ENCODE measurements at places on chromosomes 12 and 14.

- no peak for DNase-seq
Measured at GRCh38 chr14:62988967-62989366, 56.3 kb downstream of the KCNH5 start.

GRCh38 chr14:92412912-92413311 lies 89.9 kb downstream of the SLC24A4 start:
- DNase-seq: no peak

DNA sequence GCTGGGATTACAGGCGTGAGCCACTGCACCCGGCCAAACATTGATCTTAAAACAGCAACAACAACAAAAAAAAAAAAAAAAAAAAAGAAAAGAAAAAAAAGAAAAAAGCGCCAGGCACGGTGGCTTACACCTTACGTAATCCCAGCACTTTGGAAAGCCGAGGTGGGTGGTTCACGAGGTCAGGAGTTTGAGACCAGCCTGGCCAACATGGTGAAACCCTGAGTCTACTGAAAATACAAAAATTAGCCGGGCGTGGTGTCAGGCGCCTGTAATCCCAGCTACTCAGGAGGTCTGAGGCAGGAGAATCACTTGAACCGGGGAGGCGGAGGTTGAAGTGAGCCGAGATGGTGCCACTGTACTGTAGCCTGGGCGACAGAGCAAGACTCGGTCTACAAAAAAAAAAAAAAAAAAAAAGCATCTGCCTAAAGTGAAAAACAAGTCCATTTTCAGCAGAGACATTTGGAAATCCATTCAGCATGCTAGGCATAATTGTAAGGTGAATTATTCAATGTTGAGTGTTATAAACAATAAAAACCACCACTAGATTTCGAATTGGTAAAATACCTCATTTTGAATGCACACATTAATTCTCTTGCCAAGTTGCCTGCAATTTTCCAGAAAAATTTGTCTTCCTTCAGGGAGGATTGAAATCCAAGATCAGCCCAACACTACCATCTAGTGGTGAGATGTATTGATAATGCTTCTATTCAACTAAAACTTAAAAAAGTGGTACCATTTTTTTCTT lies 8.0 kb upstream of the CERS5 start:
- no peak for DNase-seq

- DNase-seq: no peak
Measured at GRCh38 chr12:105878964-105879363, 259.8 kb downstream of the NUAK1 start.

- no peak for DNase-seq
Measured at GRCh38 chr14:67982711-67983608, 163.4 kb downstream of the RAD51B start.

- DNase-seq: no peak
Measured at GRCh38 chr12:116959198-116959460, 48.4 kb downstream of the FBXW8 start.

GRCh38 chr14:64569138-64569631 lies 19.4 kb downstream of the PPP1R36 start:
- peak; percentile 54 for DNase-seq

GRCh38 chr12:113116875-113117274 lies 18.7 kb downstream of the RASAL1 start:
- no peak for DNase-seq

DNA sequence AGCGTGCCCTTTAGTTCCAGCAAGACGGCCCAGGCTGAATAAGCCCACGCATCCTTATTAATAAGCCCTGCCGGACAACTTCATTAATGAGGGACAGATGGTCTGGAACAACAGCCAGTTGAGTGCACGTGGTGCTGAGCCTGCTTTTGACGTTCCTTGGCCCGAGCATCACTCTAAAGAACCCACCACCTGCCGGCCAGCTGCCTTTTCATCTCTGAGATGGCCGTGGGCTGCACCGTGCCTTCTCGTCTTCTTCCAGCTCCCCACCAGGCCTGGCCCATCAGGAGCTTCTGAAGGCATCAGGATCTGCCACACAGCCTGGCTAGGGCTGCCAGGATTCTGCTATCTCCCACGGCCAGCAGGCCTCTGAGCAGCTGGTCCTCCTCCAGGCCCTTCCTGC lies 80.0 kb downstream of the AACS start:
- no peak for DNase-seq

GRCh38 chr14:90358359-90358758 lies 26.6 kb upstream of the NRDE2 start:
- DNase-seq: no peak

DNA sequence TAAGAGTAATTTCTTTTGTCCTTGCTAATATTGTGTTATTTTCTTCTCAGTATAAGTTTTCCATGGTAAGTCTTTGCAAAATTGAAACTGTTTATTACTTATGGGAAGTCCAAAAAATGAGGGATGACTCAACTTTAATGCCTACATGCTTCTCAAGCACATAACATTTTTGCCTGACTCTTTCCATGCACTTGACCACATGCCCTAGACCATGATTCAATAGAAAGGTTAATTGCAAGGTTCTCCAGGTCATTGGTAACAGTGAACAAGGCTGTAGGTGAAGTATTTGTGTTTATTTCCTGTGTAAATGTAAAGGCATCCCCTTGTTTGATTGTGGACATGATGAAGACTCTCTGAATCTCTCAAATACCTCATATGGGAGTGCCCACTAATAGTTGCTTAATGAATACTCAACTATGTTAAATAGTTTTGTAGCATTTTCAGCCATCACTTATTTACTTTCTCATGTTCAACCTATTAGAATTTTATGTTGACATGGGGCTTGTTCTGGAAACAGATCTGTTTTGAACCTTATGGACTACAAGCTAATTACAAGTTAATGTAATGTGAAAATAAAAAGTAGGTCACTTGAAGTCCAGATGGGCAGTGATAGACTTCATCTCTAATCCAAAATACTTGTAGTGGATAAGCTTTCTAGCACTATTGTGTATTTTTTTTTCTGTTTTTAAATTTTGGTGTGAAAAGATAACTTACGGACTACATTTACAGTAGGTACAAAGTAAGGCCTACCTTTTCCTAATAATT lies 131.7 kb downstream of the TMTC2 start:
- DNase-seq: no peak

- DNase-seq: no peak
Measured at GRCh38 chr14:38107216-38107631, 100.5 kb upstream of the SSTR1 start.

DNA sequence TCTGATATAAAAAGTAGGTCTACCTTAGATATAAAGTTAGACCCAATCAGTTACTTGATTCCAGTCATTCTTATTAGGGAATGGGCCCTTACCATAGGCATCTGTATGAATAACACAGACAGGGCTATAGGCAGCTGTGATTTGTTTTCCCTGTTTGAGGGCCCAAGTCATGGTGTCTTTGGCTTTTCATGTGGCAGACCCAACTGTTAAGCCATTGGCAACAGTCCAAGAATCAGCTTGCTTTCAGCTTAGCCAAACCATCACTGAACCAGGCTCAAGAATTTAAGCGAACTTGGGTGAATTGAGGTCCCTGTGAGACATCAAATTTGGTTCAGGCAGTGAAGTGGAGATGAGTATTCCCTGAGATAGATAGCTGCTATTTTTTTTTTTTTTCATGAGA lies 111.2 kb downstream of the LRRIQ1 start:
- no peak for DNase-seq

GRCh38 chr12:122730215-122731014 lies at the start of gene HCAR1:
Gene HCAR1, minus strand, starts transcription at chr12:122730844. Its CDS starts 505 bp downstream, at chr12:122730339.
- DNase-seq: no peak

DNA sequence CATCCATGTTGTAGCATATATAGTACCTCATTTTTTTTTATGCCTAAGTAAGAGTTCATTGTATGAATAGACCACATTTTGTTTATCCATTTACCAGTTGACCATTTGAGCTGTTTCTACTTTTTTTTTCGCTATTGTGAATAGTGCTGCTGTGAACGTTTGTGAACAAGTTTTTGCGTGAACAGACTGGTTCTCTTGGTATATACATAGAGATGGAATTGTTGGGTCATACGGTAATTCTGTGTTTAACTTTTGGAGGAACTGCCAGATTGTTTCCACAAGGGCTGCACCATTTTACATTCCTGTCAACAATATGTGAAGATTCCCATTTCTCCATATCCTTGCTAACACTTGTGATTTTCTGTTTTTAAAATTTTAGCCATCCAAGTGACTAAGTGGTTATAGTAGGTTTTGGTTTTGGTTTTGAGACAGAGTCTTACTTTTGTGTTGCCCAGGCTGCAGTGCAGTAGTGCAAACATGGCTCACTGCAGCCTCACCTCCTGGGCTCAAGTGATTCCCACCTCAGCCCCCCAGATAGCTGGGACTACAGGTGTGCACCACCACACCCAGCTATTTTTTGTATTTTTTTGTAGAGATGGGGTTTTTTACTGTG lies 68.3 kb upstream of the AMN start:
- DNase-seq: no peak

DNA sequence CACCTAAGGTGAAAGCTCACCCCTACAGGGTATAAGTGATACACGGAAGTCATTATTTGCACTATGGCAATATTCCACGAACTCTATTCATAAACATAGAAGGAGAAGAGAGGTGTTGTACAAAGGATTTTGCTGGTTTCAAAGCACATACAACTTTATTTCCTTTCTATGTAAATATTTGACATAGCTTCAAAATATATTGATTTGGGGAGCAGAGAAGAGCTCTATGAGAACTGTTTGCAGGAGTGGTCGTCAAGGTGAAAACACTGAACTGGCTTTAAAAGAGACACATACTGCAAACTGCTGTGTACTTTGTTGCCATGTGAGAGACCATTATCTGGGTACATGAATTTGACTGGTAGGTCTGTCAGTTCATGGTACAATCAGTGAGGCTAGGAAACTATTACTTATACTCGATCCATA lies 16.7 kb downstream of the CNIH1 start:
- no peak for DNase-seq

GRCh38 chr12:105292705-105293104 lies 37.8 kb upstream of the C12orf75 start:
- DNase-seq: no peak
